Activated CD4-positive, alpha-beta T cell treated with anti-CD3 and anti-CD28 coated beads, Interleukin-2, Interleukin-6, amounts not matched to agents 100 ng/mL and 50 ng/mL, durations not matched to agents 16 hours and 8 hours (primary cell): ENCODE measurements at places on chromosomes 12 and 14.

GRCh38 chr14:76868454-76869170 is 42.4 kb downstream of the LRRC74A start:
- DNase-seq, result no peak

GRCh38 chr14:76186308-76187027 is 34.7 kb downstream of the GPATCH2L start:
- DNase-seq, result no peak

- no peak for DNase-seq
These were observed 263.8 kb downstream of the DIO2 start for GRCh38 chr14:79947440-79948054.

- DNase-seq, result no peak
These were observed 197.7 kb upstream of the CCDC196 start for GRCh38 chr14:66288511-66288910.
